Anterior cingulate cortex (tissue), 58 donors: ENCODE measurements at places on chromosomes 11 and 22.

- no peak for DNase-seq
These were observed 2.6 kb upstream of the NUDT8 start for GRCh38 chr11:67632175-67632981.

DNA sequence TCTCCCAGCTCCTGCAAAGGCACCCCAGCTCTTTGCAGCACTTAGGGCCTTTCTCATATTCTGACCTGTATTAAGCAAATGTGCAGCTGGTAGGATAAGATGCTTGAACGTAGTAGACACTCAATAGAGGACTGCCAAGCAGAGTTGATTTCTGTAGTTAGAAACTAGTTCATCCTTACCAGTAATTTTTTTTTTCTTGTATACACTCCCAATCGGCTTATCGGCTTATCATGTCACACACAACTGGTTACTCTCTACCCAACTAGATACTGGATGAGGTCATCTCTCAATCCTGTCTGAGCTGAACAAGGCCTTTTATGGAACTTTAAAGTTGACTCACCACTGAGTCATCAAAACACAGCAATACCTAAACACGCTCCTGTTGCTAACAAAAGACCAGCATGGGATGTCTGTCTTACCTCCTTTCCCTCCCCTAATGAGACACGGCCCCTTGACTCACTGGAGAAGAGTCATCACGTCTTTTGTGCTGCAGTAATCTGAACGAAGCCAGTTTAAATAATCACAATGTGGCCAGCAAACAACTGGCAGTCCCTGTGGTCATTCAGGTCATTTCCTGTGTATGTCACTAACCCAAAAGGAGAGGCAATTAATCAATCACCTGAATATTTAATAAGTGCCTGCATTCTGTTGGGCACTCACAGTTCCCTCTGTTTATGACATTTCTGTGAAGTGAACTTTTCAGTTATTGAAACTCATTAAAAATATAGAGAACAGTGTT is 7.5 kb upstream of the WEE1 start:
- no peak for DNase-seq

DNA sequence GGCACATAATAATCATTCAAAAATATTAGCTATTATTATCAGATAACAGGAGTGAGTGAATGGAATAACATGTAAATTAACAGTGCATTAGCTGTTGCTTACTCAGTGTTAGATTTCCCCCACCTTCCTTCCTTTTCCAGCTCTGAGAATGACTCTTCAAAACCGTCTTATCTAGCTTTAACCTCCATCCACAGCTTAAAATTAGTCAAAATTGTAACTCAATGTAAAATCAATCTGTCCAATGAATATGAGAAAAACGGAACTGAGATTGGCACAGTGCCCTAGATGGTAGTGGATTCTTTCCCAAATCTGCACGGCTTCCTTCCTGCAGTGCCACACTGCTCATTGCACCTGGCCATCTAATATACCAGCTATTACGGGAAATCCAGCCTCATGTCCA is 156.8 kb upstream of the BDNF start:
- DNase-seq = no peak

DNA sequence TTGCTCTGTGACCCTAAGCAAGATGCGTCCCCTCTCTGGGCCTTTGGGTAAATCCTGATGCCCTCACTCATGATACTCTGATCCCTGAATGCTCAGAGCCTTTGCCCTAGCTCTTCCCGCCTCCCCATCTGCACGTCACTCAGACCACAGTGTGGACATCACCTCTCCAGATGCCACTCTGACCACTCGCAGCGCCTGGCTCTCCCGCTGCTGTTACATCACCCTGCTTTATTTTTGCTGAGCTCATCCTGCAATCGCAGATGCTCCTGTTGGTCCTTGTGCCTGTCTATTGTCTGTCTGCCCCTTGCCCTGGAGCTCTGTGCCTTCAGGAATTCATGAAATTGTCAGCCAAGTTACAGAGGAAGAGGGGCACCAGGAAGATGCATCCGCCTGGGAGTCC is 5.5 kb downstream of the OSM start:
- DNase-seq = no peak

GRCh38 chr11:98940913-98941312 is 79.8 kb upstream of the CNTN5 start:
- DNase-seq = no peak

GRCh38 chr11:75311858-75312288 is 39.6 kb downstream of the ARRB1 start:
- DNase-seq = no peak
